ENCODE measurements at places on chromosomes 7 and 10.

GRCh38 chr10:83764666-83765065, 374.6 kb upstream of the GHITM start:
- DNase-seq, result no peak

DNA sequence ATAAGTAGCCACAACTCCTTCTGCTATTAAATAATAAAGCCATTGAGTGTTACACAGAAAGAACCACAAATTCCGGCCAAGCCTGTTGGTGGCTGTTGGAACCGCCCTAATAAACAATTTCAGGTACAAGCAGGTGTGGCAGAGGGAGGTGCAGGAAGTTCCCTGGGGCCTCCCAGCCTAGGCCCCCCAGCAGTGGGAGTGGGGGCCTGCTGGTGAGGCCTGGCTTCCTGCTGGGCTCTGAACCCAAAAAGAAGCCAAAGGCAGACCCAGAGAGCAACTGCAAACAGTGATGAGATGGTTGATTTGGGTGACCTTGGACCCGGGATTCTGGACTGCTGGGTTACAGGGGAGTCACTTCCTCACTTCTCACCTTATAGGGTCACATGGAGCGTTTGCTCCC, 21.0 kb upstream of the LMTK2 start:
- DNase-seq, result no peak

DNA sequence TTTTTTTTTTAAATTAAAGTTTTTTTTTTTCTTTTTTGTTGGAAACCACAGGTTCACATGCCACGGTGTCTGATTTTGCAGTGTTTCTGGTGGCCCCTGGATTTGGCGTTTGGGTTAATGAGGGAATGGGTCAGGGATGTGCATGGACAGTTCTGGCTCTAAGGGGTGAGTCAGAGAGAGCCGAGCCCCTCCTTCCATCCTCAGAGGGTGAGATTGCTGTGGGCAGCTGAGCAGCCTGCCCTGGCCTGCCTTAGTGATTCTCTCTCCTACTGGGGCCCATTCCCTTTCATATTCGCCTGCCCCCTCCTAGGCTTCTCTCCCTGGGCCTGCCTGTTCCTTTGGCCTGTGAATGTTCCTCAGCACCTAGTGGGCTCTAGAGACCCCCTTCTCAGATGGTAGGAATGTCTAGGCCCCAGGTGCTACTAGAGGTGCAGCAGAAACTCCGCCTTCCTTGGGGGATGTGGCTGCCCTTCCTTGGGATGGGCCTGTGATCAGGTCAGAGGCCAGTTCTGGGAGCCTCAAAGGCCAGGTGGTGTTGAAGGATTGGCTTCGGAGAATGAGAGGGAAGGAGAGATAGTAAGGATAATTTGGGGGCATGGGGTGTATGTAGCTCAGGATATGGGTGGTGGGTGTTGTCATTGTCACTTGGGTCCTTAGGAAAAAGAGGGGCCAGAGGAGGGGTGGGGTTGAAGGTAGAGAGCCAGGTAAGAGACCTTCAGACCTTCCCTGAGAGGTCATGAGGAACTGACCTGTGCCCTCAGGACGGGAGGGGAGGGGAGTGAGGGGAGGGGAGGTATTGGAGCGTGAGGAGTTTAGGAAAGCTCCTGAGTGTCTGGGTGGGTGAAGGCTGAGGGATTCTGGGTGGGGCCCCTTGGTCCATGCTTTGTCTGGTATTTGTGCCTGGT, 19.8 kb downstream of the TSPAN14 start:
- DNase-seq, result no peak

DNA sequence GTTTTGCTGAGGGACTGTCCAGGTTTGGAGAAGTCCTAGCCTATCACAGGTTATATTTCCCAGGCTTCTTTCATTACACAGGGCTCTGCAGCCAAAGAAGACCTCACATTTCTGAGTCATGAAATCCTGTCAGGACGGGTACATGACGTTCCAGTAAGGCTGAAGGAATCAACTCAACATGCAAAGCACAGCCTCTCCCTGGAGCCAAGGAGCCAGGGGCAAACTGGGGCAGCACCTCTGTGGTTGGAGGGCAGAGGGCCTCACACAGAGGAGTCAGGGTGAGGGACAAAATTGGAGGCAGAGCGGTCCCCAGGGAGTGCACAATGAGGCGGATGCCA, 116.3 kb upstream of the GDF10 start:
- no peak for DNase-seq
